ENCODE measurements at places on chromosomes 7 and 10.

GRCh38 chr7:13792208-13792607 is 197.3 kb downstream of the ETV1 start:
- DNase-seq, result no peak

DNA sequence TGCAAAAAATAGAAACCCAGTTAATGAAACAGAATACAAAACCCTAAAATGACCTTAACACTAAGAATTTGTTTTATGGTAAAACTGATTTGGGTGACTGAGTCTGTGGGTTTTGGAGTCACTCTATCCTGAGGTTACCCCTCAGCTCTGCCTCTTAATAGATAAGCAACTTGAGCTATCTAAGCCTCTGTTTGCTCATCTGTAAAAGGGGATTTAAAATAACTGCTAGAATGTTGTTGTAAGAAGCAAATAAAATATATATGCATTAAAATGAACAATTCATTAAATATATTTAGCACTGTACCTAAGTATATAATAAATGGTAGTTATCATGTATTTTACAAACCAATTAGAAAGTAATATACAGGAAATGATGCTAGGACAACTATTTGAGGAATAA is 115.4 kb downstream of the CABCOCO1 start:
- no peak for DNase-seq

- no peak for DNase-seq
These were observed 78.5 kb downstream of the APBB1IP start for GRCh38 chr10:26516540-26517101.

GRCh38 chr7:26910221-26910620 is 45.8 kb upstream of the SKAP2 start:
- DNase-seq, result no peak

DNA sequence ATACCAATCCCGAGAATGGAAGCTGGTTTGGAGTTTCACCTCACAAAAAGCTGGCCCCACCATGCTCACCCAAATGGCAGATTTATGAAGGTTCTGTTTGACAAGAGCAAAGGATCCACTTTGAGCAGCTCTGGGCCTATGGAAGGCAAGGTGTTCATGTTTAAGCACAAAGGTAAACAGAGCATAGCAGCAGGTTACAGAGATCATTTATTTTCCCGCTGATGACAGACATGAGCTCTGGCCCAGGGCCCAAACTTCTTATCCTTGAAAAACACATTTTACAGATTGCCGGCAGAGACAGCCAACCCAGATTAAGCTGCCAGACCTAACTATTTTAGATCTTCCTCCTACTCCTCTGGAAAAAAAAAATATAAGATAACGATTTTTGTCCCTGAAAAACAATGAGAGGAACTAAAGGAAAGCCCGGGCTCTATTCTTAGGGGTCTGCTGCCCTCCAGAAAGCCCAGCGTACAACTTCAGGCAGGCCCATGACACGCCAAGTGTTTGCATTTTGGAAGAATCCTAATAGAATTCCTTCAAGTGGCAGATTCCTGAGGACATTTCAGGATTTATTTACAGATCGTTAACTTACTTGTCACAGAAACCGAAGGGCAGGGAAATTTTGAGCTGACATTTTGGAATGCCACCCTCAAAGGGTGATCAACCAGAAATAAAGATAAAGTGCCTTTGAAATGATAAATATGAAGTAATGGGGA is 40.0 kb downstream of the SYPL1 start:
- DNase-seq, result no peak

DNA sequence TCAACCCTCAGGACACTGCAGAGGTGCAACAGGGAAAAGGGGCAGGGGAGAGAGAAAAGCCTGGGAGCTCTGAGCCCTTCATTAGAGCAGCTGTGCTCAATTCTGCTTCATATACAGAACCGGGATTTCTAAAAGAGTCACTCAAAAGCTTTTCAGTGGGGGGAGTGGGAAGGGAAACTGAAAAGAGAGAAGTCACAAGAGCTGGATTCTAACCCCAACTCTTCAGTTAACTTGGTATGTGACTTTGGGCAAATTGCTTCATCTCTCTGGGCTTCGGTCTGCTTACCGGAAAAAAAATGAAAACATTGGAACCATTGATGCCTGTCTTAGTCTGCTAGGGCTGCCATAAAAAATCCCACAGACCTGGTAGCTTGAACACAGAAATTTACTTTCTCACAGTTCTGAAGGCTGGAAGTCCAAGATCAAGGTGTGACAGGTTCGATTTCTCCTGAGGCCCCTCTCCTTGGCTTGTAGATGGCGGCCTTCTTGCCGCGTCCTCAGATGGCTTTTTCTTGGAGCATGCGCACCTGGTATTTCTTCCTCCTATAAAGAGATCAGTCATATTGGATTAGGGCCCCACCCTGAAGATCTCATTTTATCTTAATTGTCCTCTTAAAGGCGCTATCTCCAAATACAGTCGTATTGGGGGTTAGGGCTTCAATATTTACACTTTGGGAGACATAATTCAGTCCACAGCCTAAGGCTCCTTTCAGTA is 118.3 kb upstream of the KMT2E start:
- DNase-seq, result no peak

GRCh38 chr7:133861876-133862275 is 265.3 kb upstream of the LRGUK start:
- no peak for DNase-seq
